ENCODE measurements at places on chromosomes 4 and X. TPM values are rescaled to one million over a fixed set of nuclear protein-coding genes. Genes with fewer than 3 reads are reported as not detected.

The ADGRG4 gene
- total RNA-seq: not detected

The MAGEC3 gene
- not detected for total RNA-seq

The NFKB1 gene
- 32.6 TPM for total RNA-seq

The CNGA1 gene
- not detected for total RNA-seq

The CCDC158 gene
- not detected for total RNA-seq

The PASD1 gene
- not detected for total RNA-seq

The SLC34A2 gene
- total RNA-seq: not detected

The MANBA gene
- 25.3 TPM for total RNA-seq

The GYPB gene
- not detected for total RNA-seq

The F8A3 gene
- 2.2 TPM for total RNA-seq

The CXCL6 gene
- 48.4 TPM for total RNA-seq

The KCNIP4 gene
- under 0.01 TPM for total RNA-seq

The BEND4 gene
- not detected for total RNA-seq

The KLKB1 gene
- not detected for total RNA-seq

All from epithelial cell of alveolus of lung (primary cell).